ENCODE measurements at places on chromosomes 6 and 20.

DNA sequence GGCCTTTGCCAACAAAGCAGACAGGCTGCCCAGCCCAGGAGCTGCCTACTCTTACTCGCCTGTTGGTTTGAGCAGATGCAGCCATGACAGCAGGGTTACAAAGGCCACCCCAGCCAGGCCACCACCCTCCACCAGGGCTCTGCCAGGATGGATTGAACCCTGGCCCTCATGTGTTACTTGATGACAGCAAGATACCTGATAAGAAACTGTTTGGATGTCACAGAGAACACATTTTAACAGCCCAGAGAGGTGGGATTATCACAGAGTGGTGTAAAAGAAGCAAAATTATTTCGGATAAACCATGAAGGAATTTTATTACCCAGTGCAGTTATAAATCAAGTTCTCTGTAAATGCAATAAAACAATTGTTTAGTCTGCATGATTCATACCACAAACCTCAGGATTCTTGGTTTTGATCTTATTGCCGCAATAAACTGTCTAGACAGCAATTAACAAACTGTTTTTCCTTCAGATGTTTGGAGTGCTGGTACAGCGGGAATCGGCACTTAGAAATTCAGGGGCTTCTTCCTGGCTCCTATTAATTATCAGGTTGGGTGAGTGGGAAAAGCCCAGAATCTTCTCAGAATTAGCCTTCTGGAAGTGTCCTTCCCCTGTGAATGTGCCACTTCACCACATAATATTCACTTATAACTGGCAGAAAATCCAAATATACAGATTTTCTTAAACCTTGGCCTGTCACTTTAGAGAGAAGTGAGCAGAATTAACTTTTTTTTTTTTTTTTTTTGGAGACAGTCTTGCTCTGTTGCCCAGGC is 58.0 kb upstream of the SALL4 start:
- DNase-seq = no peak

- DNase-seq = no peak
Measured at GRCh38 chr20:34262488-34263288, 21.5 kb downstream of the ASIP start.

GRCh38 chr6:140599916-140600315 is 1225.5 kb upstream of the CITED2 start:
- DNase-seq = no peak

GRCh38 chr20:49276161-49276960 is 1.5 kb downstream of the ZNFX1 start:
- DNase-seq = no peak

DNA sequence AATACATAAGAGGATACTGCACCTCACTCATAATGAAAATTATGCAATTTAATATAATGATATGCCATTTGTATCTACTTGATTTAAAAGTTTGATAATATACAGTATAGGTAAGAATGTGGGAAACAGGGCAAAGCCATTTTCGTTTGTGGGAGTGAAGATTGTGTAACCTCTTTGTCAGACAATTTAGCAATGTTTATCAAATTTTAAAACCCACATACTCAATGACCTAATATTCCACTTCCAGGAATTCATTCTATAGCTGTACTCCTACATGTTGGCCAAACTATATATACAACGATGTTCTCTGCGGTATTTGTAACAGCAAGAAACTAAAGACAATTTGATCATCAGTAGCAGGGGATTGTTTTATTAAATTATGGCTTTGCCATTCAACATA is 17.8 kb upstream of the FKBP5 start:
- DNase-seq = no peak

GRCh38 chr20:1888796-1889463 is 6.3 kb upstream of the SIRPA start:
- no peak for DNase-seq

GRCh38 chr6:686497-686896 is 6.4 kb downstream of the EXOC2 start:
- DNase-seq = no peak

DNA sequence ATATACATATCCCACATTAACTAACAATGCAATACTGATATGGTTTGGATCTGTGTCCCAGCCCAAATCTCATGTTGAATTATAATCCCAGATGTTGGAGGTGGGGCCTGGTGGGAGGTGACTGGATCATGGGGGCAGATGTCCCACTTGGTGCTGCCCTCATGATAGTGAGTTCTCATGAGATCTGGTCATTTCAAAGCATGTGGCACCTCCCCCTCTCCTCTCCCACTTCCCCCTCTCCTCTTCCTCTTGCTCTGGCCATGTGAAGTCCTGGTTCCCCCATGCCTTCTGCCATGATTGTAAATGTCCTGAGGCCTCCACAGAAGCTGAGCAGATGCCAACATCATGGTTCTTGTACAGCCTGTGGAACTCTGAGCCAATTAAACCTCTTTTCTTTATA is 71.2 kb downstream of the FYN start:
- DNase-seq = no peak
